ENCODE measurements at places on chromosomes 2 and 18.

GRCh38 chr2:240235811-240236210 lies 95.4 kb upstream of the OTOS start:
- no peak for DNase-seq

GRCh38 chr2:165950438-165950837 lies 3.1 kb downstream of the TTC21B start:
- DNase-seq: no peak

DNA sequence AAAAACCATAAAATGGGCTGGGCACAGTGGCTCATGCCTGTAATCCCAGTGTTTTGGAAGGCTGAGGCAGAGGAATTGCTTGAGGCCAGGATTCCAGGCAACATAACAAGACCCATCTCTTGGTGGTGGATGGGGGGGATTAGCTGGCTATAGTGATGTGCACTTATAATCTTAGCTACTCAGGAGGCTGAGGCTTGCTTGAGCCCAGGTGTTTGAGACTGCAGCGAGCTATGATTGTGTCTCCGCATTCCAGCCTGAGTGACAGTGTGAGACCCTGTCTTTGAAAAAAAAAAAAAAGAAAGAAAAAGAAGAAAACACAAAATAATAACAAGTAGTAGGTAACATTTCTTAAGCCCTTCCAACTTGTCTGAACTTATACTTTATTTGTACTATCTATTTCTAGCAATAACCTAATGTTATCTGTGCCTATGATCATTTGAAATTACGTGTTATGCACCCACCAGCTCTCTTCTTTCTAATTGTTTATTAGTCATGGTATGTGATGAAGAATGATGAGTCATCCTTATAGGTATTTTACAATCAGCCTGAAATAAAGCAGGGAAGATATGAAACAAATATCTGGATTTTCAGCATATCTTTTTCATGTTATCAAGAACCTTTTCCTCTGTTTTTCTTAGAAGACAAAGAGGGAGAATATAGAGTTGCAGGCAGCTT lies 129.3 kb upstream of the UNC80 start:
- no peak for DNase-seq

DNA sequence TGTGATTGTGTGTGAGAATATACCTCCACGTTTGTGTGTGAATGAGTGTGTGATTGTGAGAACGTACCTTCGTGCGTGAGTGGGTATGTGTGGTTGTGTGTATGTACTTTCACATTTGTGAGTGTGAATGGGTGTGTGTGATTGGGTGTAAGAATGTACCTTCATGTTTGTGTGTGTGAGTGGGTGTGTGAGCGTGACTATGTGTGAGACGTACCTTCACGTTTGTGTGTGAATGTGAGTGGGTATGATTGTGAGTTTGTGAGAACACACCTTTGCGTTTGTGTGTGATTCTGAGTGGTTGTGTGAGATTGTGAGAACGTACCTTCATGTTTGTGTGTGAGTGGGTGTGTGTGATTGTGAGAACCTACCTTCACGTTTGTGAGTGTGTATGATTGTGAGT lies 5.8 kb upstream of the ADCY3 start:
- DNase-seq: no peak

DNA sequence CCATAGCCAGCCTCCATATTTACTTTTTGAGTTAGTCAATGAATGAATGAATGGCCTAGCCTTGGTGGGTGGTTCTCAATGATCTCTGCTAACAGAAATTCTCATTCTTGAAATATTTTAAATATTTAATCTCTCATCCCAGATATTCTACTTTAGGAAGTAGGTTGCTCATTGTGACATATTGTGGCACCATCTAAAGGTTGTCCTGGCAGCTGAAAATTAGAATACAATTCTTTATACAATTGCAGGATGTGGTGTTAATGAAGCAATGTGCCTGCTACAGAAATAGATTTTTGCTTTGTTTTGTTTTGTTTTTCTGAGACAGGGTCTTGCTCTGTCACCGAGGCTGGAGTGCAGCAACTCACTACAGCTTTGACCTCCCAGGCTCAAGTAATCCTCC lies 35.8 kb downstream of the SCG2 start:
- DNase-seq: no peak

DNA sequence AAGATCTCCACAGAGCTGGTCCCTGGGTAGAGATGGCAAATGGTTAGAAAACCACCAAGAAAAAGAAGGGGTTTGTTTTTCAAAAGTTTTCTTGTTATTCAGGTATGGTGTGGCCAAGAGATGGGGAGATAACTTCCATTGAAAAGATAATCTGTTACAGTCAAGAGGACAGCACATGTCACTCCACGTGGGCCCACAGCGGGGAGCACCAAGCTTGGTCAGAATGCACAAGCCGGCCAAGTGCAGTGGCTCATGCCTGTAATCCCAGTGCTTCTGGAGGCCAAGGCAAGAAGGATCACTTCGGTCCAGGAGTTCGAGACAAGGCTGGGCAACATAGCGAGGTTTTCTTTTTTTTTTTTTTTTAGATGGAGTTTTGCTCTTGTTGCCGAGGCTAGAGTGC lies 6.0 kb upstream of the LCLAT1 start:
- DNase-seq: no peak

GRCh38 chr2:148065936-148066335 lies 45.0 kb downstream of the MBD5 start:
- no peak for DNase-seq

- DNase-seq: no peak
Measured at GRCh38 chr2:19677825-19678518, 223.8 kb downstream of the TTC32 start.

DNA sequence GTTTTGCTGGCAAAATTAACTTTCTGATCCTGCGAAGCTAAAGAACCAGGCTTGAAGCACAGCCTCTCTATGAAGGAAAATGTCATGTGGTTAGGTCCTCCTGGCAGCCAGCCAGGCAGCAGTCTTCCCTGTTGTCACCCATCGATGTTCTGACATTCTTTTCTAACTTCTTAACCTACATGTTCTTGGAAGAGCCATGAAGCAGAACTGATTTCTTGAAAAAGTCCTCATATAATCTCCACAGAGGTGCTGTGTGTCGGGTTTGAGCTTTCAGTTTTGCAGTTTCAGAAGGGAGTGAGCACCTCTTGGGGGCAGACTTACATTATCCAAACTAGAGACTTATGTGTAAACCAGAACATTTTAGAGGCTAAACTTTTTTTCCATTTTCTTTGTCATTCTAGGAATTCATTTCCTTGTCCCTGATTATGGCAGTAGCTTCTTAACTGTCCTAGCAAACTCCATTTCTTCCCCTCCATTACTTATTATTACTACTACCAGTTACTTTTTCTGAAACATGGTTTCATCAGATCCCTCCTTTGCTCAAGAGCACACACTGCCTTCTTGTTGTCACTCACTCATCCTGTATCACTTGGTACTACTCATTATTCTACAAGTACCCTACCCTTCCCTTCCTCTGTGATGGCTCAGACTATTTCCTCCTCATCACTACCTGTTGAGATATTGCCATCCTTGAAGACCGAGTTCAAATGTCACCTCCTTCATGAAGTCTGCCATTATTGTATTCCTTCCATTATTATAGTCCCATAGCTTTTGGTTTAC lies 31.1 kb downstream of the DOK1 start:
- DNase-seq: no peak

GRCh38 chr2:3639653-3640052 lies 18.3 kb upstream of the ALLC start:
- DNase-seq: no peak

DNA sequence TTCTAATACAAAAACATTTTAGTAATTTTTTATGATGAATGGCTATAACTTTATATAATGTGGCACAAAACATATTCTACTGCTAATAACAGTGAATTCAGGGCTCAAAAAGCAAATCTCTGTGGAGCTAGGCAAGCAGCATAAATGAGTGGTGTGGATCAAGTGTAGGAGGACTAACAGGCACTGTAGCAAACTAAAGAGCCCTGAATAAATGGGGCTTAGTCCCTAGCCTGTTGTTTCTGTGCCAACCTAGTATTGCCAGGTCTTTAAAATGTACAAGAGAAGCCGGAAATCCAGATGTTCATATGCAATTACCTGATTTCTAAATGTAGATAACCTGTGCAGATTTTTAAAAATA lies 18.5 kb downstream of the REL start:
- no peak for DNase-seq

DNA sequence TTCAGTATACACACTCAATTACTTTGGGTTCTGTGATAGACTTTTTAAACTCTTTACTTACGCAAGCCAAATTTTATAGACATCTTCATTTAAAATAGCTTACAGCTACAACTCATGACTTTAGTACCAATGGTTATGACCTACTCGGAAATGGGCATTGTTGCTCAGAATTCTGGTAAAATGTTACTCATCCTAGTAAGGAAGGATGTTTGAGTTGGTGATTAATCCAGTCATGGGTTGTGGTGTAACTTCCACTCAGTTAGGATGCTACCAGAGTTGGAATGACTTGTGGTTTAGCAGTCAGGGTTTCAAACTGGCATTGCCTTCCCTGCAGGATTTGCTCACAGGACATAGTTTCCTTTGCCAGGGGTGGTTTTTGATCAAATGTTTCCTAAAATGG lies 7.4 kb upstream of the NPC1 start:
- no peak for DNase-seq

- no peak for DNase-seq
Measured at GRCh38 chr18:11880586-11881304, 27.4 kb downstream of the MPPE1 start.

DNA sequence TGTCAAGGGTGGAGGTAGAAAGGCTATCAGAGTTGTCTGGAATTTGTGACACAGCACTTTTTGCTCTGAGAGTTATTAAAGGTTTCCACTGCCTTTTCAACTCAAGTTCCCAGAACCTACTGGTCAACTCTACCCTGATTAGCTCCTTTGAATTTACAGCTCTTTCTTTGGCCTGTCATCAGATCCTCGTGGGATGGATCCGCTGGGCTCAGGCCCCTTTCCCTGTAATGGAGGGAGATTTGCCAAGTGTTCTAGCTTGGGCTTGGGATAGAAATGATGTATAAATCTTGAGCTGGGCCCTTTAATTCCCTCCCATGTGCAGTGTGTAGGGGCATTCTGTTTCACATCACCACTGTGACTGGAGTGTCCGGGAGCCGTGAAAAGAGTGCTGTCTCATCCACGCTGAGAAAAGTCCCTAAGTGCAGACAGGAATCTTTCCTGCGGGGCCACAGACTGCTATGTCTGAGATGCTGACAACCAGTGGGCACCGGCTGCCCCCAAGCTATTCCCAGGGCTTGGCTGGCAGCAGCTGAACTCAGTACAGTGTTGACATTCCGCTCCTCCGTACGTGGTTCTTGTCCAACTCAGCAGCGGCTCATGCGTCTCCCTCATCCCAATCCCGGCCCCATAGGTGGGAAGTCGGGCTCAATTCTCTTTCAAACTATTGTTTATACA lies 46.9 kb upstream of the ARHGAP28 start:
- DNase-seq: no peak

DNA sequence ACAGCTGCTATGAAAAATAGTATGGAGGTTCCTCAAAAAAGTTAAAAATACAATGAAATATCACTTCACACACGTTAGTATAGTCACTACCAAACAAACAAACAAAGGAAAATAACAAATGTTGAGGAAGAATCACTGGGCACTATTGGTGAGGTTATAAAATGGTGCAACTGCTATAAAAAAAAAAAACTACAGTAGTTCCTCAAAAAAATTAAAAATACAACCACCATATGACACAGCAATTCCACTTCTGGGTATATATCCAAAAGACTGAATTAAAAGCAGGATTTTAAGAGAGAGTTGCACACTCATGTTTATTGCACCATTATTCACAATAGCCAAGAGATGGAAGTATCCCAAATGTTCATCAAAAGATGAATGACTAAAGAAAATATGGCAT lies 80.9 kb upstream of the POU3F3 start:
- DNase-seq: no peak

DNA sequence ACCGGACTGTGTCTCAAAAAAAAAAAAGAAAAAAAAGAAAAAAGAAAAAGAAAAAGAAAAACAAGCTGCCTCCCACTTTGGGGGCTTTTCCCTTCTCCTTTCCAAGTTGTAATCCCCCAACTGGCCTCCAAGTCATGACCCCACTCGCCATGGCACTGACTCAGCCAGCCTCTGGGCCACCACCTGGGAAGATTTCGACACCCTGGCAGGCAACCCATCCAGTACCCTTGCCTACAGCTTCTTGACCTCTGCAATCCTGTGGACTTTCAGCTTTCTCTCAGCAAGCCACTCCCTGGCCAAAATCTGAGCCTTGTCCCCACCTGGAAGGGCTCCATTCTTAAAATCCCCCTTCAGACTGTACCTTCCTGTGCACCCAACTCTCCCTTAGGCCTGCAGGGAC lies 22.3 kb upstream of the FOSL2 start:
- DNase-seq: no peak

- no peak for DNase-seq
Measured at GRCh38 chr2:63734510-63734909, 107.2 kb upstream of the UGP2 start.

DNA sequence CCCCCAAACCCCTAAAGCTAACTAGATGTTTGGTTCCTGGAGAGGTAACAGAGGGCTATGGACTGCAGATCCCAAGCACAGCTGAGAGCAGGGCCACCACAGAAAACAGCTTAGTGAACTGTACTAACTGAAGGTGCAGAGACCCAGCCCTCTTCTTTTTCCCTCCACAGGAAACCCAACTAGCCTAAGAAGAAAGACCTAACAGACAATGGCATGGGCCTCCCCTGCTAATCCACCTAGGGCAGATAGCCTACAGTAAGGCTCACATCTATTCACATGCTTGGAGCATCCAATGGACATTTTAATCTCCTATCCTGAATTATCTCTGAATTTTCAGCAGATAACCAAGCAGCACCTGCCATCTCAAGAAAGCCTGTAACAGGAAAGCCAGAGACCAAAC lies 8.8 kb upstream of the FECH start:
- DNase-seq: no peak

- no peak for DNase-seq
Measured at GRCh38 chr2:11096591-11096990, 58.7 kb upstream of the SLC66A3 start.

DNA sequence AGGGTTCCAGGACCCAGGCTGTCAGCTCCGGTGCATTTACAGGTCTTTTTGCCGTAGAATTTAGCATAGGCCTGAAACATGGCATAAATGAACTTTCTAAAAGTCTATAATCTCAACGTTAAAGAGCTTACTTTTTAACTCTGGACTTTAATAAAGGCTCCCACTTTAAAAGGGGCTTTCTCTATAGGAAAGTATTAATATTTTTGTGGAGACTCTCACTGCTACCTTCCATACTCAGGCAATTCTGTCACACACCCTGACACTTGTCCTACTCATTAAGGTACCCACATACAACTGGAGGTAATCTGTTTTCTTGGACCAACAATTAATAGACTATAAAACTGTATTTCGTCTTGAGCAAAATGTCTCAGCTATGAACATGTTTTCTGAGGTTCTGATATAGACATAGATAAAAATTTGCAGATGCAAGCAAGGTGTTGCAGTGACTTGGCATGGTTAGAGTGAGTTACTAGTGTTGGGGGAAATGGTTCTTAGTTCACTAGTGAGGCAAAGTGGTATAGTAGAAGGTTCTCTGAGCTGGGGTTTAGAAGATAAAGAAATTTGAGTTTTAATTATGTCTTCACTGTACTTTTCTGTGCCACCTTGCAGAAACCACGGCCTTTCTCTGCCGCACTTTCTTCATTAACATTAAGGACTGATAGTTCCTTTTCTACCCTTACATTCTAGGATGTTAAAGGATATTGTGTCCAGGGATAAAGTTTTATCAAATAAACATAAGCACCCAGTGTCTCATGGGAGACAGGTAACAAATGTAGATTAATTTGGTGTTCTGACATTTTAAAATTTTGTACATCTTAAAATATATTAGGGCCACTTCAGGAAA lies 10.8 kb upstream of the NR4A2 start:
- no peak for DNase-seq

Measured in stimulated activated CD8-positive, alpha-beta memory T cell treated with anti-CD3 and anti-CD28 coated beads, Interleukin-12 subunit alpha, Interleukin-12 subunit beta, amount 100 ng/mL, for 1 hour (primary cell).